ENCODE measurements at places on chromosomes 12 and 14.

DNA sequence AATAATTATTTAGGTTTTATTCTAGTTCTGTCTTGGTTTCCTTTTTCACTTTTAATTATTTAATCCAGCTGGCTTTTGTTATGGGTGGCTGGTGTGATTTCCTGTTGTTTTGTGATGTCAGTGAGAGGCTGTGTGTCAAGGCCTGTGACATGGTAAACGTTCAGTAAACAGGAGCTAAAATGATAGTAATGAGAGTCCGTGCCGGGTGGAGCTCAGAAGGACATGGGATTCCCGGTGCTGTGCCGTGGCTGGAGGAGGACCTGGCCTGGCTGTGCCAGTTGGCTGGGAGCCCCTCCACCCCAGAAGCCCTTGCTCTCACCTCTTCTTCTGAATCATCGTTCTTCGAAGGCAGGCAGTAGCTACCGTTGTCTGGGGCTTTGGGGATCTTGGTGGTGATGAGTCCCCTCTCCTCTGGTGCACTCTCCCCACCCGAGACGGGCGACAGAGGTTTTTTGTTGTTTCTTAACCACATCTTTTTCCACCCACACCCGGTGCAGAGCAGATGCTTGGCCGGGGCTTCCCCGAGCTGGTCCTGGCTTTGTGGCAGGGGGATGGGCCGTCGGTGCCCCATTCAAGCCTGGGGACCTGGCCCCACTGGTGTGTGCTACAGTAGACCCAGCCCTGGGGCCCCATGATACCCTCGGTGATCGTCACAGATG, 29.1 kb downstream of the SH2B3 start:
- peak; percentile 78 for DNase-seq

DNA sequence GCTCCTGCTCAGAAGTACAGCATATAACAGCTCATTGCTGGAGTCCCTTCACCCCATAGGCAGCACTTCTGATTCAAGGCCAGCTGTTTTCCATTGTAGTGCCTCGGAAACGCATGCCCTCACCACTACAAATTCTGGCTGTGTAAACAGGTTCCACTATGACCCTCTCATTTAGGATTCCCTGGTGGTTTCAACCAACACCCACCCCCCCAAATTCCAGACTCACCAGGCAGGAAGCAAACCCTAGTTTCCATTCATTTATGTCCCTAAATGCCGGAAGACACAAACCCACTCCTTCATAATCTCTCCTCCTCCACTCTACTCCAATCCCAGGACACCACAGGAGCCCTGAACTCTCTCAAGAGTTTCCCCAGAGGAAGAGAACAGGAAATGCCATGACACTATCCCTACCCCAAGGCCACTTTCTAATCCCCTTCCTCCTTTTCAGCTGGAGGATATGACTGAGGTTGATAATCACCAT, 75.9 kb upstream of the TMPO start:
- no peak for DNase-seq

DNA sequence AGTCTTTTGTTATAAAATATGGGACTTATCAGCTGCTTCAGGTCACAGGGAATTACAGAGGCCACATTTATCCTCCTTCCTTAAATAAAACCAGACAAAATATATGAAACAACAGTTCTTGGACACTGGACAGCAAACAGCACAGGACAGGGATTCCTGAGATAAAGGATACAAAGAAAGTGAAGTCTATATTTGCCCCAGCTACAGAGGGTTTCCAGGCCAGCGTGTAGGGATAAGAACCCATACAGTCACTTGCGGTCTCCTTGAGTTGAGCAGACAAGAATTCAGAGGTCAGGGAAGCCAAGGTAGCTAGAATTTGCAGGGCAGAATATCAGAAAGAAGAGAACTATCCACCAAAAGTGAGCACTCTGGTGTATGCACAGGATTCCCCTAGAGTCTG, 8.8 kb upstream of the LLPH start:
- no peak for DNase-seq

DNA sequence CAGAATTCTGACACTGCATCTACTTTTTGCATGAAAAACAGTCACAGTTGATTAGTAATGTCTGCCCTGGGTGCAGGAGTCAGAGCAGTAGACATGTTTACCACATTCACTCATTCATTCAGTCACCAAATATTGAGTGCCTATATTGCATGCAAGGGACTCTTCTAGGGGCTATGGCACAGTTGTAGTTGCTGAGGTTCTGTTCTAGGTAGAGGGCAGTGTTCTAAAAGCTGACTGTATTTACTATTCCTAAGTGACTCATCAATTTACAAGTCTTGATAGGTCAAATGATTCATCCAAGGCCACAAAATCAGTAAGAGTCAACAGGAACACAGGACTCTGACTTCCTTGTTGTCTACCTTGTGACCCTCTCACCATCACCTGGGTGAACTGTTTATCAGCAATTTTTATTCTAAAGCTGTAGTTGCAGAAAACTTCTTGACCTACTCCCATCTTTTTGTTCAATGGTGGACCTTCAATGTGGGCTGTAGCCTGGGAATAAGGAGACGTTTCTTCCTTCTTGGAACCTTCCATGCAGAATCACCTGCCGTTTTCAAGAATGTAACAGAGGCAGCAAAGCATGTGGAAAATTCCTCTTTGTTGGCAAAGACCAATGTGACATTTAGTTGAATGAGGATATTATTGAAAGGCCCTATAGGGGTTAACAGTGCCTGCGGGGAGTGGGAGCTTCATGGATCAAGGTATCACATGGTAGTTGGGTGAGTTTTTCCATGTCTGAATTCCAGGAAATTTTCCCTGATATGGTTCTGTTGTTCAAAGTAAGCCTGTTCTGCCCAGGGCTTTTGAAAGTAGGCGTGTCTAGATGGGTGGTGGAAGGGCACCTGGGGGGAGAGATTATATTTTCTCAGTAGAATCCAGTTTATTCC, 223.2 kb downstream of the KTN1 start:
- DNase-seq, result no peak

- no peak for DNase-seq
These were observed 51.2 kb downstream of the TMEM30B start for GRCh38 chr14:61229981-61230380.

DNA sequence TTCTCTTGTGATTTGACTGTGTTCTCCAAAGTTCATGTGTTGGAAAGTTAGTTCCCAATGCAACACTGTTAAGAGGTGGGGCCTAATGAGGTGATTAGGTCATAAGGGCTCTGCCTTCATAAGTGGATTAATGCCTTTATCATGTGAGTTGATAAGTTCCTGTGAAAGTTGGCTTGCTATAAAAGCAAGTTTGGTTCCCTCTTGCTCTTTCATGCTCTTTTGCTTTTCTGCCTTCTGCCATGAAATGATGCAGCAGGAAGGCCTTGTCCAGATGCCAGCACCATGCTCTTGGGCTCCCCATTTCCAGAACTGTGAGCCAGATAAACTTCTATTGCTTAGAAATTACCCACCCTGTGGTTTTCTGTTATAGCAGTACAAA, 41.9 kb downstream of the SLC16A7 start:
- no peak for DNase-seq

- DNase-seq, result no peak
These were observed 21.6 kb downstream of the C12orf71 start for GRCh38 chr12:27060740-27061139.

- no peak for DNase-seq
These were observed 19.9 kb downstream of the RPS6KA5 start for GRCh38 chr14:91040545-91040944.

All from T-helper 9 cell (primary cell).